ENCODE measurements at places on chromosomes 2 and 18.

DNA sequence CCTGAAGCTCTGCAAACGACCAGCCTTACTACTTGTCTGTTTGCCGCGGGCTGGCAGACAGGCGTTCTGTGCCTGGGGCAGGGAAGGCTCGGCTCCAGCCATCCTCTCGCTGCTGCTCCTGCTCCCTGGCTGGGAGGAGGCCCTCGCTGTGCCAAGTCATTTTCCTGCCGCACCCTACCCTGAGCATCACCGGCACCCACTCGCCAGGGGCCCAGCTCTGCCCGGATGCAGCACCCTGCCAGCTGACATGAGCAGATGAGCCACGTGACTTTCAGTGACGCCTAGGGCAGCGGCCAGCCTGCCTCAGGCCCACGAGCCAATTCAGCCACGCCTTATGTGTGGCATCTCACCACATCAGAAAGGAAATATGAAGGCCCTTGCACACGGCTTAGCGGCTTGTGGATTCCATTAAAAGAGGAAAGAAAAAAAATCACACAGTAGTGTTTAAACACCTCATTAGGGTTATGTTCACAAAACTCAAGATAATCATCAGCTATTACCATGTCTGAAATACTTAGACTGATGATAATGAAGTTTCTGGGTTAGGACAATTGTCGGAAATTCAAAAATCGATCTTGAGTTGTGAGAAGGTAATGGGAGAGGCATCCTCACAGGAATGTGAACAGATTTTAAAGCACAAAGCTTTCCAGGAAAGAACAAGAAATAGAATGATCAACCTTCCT lies 250.5 kb downstream of the TWIST2 start:
- DNase-seq: no peak

GRCh38 chr18:23397907-23398306 lies 55.2 kb upstream of the RIOK3 start:
- DNase-seq: no peak

DNA sequence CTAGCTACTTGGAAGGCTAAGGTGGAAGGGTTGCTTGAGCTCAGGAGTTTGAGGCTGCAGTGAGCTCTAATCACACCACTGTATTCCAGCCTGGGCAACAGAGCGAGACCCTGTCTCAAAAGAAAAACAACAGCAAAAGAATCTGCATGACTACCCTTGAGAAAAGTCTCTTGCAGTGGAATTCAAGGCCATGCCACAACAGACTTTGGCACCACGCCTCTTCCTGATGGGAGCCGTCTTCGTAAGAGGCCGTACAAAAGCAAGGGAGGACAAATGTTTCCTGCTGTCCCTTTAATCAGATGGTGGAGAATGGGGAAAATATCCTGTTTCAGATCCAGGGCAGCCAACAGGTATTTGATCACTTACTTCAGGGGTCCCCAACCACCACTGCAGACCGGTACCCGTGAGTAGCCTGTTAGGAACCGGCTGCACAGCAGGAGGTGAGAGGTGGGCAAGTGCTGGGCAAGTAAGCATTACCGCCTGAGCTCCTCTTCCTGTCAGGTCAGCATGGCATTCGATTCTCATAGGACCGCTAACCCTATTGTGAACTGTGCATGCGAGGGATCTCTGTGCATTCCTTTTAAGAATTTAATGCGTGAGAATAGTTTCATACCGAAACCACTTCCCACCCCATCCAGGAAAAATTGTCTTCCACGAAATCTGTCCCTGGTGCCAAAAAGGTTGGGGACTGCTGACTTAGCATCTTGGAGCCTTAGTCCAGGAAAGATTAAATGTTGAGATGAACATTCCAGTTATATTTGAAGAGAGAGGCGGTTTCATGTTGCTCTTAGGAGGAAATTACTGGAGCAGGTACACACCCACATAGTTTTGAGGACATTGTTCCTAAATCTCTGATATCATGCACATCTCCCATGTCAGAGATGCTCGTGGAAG lies 94.4 kb upstream of the XPO1 start:
- no peak for DNase-seq

GRCh38 chr2:73081181-73081671 lies 9.7 kb upstream of the SFXN5 start:
- no peak for DNase-seq

DNA sequence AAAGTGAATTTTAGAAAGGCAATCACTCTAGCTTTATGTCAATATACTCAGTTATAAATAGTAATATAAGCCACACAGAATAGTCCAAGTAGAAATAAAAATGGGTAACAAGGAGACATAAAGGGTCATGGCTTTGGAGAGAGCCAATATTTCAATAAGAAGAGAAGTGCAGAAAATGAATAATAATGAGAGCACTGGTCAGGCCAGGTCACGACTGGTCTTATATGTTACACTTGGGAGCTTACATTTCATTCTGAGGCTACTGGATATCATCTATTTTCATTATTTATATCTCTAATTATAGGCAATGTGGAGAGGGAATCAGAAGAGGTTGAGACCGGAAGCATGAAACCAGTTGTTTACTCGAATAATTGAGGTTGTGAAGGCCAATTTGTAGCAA lies 180.8 kb upstream of the PID1 start:
- DNase-seq: no peak

DNA sequence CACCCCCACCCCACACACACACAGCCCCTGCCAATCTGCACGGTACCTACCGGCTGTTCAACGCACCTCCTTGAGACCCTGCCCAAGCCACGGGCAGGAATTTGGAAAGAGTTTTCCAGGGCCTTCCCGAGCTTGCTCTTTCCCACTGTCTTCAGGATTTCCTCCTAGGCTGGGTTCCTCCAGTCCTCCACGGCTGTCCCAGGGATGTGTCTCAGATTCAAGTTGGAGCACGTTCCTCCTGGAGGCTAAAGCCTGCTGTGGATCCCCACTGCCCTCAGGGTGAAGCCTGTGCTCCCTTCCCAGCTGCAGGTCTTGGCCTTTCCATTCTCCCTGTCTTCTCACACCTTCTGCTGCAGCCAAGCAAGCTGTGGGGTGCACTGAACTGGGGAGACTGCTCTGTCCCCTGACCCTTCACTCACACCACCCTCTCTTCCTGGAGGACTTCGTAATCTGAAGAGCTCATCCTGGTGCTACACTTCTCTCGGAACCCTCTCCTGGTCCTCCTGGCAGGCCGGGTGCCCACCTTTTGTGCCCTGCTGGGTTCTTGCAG lies 54.9 kb upstream of the HS6ST1 start:
- no peak for DNase-seq

- no peak for DNase-seq
Measured at GRCh38 chr2:20418519-20418918, 28.4 kb upstream of the RHOB start.

DNA sequence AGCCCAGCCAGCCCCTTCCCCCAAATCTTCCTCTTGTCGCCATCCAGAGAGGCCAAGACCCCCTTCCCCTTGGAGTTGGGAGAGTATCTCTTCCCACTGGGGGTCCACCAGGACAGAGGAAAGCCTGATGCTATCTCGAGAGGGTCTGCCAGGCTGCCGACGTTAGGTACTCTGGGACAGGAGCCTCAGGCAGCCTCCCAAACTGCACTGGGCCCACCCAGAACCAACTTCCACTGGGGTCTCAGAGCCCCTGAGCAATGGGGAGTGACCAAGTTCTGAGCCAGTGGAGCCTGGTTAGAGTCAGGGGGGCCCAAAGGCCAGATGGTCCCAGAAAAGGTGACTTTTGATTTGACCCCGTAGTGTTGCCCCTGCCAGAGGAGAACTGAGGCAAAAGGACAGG lies 189.1 kb downstream of the INHBB start:
- DNase-seq: no peak

DNA sequence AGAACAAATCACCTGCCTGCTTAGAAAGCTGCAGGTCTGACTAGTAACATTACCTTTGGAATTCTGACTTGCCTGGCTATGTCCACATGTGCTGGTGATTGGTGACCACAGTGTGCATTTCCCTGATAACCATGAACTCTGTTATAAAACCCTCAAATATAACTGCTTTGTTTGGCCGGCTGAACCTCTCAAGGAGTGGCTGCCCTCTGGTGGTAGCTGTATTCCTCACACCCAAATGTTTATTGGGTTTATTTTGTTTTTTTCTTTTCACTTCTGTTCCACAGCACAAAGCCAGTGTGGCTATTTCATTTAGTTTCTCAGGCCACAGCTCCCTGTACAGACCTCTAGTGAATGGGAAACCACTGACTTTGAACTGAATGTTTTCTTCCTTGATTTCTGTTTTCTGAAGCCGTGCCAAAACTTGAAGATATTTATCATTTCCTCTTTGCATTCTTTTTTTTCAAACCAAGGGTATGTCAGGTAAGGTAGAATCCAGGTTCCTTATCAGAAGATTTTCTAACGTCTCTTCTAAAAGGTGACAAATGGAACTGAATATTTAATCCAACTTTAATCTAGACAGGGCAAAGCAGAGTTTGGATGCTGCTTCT lies 549.0 kb upstream of the VRK2 start:
- peak; percentile 20 for DNase-seq

GRCh38 chr2:79734518-79734917 lies 221.7 kb downstream of the CTNNA2 start:
- no peak for DNase-seq

GRCh38 chr2:188248513-188248912 lies 43.2 kb upstream of the GULP1 start:
- DNase-seq: no peak

GRCh38 chr2:164621764-164622105 lies 453 bp upstream of the GRB14 start:
- DNase-seq: no peak

DNA sequence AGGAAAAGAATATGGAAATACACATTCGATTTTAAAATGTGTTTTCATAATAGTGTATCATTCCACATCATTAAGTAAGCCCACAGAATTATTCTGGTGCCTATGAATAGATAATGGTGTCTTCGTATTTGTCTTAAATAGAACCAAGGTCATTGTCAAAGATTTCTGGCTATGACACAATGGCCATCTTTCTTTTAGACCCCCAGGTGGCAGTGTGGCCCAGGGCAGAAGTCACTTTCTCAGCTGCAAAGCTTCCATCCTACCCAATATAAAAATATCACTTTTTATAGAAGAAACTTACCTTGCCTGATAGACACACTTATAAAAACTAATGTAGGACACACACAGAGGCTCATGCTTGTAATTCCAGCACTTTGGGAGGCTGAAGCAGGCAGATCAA lies 57.5 kb downstream of the ZRANB3 start:
- DNase-seq: peak; percentile 4

GRCh38 chr2:72573232-72573631 lies 252.6 kb downstream of the EXOC6B start:
- no peak for DNase-seq

DNA sequence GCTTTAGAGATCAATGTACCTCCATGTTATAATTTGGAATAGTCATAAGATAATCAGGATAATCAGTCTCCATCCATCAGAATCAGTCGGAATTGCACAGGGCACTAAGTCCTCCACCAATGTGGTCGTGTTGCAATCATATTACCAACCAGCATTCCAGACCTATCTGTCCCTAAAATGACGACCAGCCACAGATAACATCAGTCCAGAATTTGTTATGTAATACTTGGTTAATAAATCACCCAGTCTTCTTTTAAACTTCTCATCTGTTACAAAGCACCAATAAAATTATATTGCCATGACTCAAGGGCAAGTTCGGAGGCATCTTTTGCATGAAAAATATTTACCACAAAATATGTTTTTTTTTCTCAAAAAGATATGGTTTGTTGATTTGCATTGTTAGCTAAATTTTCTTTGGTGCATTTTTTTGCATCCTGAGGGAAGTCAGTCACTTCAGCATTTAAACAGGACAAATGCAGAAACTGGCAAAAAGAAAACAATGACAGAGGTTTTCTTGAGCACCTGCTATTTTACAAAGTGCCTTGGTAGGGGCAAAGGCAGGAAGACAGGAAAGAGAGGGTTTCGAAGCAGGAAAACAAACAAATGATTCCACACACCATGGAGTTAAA lies 29.3 kb downstream of the PIEZO2 start:
- DNase-seq: no peak

- no peak for DNase-seq
Measured at GRCh38 chr2:64400733-64401528, 53.0 kb upstream of the LGALSL start.

DNA sequence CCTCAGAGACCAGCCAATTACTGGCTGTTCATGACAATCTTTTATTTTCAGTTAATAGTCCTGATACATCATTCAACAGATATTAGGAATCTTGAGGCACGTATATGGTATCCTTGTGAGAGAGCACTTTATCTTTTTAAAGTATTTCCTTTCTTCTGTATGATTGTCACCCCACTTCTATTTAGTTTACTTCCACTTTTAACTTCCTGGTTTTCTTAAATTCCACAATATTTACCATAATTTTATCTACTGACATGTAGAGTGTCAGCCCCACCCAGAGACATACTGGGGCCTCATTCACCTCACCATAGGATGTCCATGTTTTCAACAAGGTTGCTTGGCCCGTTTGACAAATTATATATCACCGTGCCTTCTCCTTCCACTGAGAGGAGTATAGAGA lies 182.9 kb upstream of the ID2 start:
- no peak for DNase-seq

- DNase-seq: no peak
Measured at GRCh38 chr2:45029215-45029614, 20.0 kb upstream of the SIX2 start.

- DNase-seq: no peak
Measured at GRCh38 chr2:233164128-233164635, 87.3 kb upstream of the ATG16L1 start.

DNA sequence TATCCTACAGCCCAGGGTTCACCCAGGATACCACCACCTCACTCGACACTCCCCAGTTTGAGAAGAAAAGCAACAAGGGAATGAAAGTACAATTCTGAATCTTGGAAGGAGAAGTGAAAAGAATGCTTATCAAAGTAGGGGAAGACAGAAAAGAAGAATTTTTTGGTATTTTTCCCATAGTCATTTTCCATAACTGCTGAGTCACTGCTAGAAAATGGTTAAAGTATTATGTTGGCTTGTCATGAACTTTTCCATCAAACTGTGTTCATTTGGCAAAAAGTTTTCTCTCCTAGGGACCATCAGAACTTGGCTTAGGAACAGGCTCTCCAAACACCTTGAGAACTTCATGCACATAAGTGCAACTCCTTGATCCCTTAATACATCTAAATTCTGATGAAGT lies 192.0 kb downstream of the BCL11A start:
- DNase-seq: no peak

- no peak for DNase-seq
Measured at GRCh38 chr2:111149882-111150455, 29.3 kb downstream of the BCL2L11 start.

Measured in iPS DF 6.9 (cell line).